ENCODE measurements at places on chromosomes 3 and 15.

- no peak for DNase-seq
Measured at GRCh38 chr15:97748576-97748975, 211.9 kb upstream of the ARRDC4 start.

- no peak for DNase-seq
Measured at GRCh38 chr3:187811585-187812250, 66.5 kb upstream of the BCL6 start.

- DNase-seq, result no peak
Measured at GRCh38 chr3:154098376-154098775, 22.8 kb upstream of the ARHGEF26 start.

DNA sequence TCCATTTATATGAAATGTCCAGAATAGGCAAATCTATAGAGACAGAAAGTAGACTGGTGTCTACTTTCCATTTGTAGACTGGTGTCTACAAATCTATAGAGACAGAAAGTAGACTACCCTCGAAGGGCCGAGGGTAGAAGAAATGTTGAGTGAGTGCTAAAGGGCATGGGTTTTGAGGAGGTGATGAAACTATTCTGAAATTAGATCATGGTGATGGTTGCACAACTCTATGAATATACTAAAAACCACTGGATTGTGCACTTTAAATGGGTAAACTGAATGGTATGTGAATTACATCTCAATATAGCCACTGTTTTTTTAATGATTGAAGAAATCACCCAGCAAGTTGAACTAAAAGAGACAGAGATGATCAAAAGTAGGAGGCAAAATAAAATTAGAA is 27.9 kb downstream of the TP53BP1 start:
- DNase-seq, result no peak

DNA sequence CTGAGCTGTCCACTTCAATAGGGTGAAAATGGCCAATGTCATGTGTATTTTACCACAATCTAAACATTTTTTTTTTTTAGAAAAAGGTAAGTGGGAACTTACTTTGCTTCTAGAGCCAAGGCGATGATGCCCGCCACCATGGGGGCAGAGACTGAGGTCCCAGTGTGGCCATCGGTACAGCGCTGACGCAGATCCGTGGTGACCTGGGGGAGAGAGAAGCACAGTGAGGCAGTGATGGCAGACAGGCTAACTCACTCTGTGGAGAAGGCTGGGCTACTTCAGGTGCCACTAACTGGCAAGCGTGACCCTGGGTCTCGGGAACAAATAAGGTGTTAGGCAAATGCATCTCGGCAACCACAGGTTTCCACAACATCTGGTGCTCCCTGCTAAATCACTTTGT is 94.3 kb upstream of the SNRPA1 start:
- no peak for DNase-seq

DNA sequence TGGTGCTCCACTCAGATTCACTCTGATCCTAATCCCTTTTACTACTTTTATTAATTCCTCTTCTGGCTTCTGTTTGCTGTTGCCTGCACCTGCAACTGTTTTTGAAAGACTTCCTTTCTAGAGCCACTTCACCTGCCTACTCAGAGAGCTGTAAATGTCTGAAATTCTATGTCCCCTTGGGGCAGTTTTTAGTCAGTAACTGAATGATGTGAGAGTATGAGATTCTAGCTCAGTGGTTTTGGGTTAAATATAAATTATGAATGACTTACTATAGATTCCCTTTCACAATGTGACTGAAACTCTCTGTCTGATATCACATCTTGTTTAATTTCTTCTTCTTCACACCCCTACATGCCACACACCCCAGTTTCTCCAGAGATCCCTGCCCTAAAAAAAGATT is 47.8 kb upstream of the LRRC3B start:
- DNase-seq, result no peak

GRCh38 chr15:95265419-95265997 is 1034.1 kb downstream of the MCTP2 start:
- DNase-seq, result no peak

GRCh38 chr3:42658771-42659390 is 5.4 kb downstream of the ZBTB47 start:
- DNase-seq, result no peak

DNA sequence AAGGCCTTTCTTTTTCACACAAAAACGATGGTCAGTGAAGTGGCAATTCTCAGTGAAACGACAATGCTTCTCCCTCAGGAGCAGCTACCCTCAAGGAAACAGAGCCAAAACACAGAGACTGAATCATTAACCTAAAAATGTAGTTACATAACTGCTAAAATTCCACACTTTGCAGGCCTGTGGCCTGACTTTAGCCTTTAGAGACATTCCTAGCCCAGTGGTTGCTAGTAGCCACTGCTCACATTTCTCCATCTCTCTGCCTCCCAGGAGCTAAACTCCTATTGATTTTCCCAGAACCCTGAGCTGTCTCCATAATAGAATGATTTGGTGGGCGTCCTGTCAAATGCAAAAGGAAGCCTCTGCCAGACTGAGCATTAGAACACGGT is 630.1 kb upstream of the KCNMB2 start:
- no peak for DNase-seq

DNA sequence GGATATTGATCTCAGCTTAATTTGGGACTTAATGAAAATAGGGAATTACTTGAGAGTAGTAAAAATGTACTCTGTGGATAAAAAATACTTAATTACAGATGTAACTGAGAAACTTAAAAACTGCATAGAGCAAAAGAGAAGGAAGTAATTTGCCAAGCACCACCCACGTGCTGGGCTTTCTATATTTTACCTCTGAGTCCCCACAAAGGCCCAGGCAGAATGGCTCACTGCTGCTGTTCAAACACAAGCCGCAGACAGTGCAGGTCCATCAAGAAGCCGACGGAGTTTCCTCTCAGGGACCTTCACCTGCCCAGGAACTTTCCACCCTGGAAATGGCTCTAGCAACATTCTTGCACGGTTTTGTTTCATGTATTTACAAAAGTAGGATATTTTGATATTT is 77.2 kb upstream of the TRPM1 start:
- DNase-seq, result no peak

GRCh38 chr3:120094776-120095225 is 554 bp upstream of the GSK3B start:
- DNase-seq, result peak; percentile 100

DNA sequence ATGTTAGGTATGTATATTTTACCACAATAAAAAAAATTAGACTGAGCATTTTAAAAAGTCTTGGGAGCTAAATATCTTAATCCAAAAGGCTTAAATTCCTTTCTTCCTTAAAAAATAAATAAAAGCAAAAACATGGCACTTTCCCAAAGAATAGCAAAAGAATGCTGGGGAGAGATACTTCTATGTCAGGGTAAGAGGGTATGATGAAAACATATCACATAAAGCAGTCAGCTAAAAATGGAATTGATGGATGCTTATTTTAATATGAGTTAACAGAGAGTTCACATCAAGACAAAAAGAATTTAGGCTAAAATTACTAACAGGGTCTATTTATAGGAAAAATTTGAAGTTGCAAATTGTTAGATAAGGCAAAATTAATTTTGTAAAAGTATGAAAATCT is 141.0 kb downstream of the MYLK start:
- no peak for DNase-seq

- no peak for DNase-seq
Measured at GRCh38 chr15:74039656-74040010, 42.7 kb downstream of the GOLGA6A start.

GRCh38 chr3:38655708-38656300 is 6.3 kb upstream of the SCN5A start:
- DNase-seq, result peak; percentile 25

GRCh38 chr3:40226636-40227035 is 82.9 kb upstream of the EIF1B start:
- DNase-seq, result no peak

DNA sequence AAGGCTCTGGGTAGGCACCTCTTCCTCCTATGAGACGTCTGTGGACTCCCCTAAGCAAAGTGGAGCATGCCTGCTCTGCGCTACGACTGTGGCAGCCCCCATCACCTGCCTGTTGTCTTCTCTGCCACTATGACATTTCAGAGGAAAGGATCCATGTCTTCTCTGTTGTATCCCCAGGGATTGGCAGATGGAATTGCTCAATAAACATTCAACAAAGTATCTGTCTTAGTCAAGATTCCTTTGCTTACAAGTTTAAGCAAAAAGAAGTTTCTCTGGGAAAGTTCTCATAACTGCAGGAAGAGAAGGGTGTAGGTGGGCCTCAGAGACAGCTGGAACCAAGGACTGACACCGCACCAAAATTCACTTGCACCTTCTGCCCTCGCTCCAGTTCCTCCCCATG is 34.3 kb downstream of the AMOTL2 start:
- no peak for DNase-seq

GRCh38 chr15:70170096-70170699 is 72.5 kb upstream of the TLE3 start:
- DNase-seq, result no peak

- DNase-seq, result no peak
Measured at GRCh38 chr3:39753391-39753790, 56.0 kb upstream of the MYRIP start.

GRCh38 chr15:22884344-22884743 is 45.9 kb downstream of the NIPA2 start:
- DNase-seq, result no peak

- no peak for DNase-seq
Measured at GRCh38 chr3:196645897-196646665, 6.6 kb downstream of the NRROS start.

DNA sequence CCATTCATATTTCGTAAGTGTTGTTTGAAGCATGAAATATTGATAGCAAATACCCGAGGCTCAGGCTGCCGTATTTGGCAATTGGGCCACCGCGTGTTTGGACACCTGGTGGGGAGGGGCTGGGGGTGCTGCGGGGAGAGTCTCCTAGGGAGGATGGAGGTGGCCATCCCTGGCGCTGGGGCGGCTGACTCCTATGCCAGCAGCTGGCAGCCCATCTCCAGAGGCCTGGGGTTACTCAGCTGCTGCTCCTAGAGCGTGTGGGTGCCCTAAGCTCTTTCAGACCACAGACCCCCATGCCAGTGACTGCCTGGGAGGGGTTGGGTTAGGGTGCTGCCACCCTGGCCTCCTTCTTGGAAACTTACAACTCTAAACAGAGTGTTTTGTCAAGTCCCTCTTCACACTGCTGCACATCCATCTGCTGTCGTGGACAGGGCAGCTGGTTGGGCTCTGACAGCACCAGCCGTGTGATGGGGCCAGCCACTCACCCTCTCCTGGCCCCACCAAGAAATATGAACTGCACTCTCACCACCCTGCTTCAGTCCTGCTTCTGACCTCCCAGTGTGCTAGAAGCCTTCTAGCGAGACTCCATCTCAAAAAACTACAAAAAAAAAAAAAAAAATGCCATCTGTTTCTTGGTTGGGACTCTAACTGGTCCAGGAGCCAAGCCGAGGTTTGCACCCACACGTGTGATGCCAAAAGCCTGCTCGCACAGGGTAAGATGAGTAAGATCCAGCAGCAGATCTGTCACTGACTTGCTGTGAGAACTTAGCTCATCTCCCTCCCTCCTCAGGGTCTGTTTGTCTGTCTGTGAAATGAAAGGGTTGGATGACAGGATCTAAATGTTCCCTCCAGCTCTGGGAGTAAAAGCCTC is 156.2 kb downstream of the MEGF11 start:
- DNase-seq, result peak; percentile 65

- no peak for DNase-seq
Measured at GRCh38 chr3:142998439-142998838, 2.9 kb upstream of the U2SURP start.

All from NCI-H1694 treated with DMSO at 0.1 percent for 48 hours (cell line).